KBM-7 (cell line): ENCODE measurements at places on chromosomes 1 and 21.

GRCh38 chr1:37159102-37159501, 124.8 kb upstream of the GRIK3 start:
- no peak for DNase-seq

DNA sequence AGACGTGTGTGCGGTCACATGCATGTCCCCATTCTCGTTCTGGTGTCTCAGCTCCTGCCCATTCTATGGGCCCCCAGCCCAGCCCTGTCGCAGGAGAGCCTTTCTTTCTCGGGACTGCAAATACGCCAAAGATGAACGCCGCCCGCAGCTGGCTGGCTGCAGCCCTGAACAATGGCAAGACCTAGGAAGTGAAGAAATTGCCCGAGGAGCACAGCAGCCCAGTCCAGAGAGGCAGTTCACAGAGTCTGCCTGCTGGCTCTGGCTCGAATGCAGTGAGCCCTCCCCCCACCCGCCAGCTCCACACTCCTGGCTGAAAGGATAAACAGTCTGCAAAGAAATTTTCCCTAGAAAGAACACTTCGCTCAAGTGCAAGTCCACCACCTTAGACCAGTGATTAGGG, 23.3 kb downstream of the PAX7 start:
- no peak for DNase-seq

- DNase-seq: no peak
Measured at GRCh38 chr21:41954654-41955499, 1.1 kb upstream of the C2CD2 start.

DNA sequence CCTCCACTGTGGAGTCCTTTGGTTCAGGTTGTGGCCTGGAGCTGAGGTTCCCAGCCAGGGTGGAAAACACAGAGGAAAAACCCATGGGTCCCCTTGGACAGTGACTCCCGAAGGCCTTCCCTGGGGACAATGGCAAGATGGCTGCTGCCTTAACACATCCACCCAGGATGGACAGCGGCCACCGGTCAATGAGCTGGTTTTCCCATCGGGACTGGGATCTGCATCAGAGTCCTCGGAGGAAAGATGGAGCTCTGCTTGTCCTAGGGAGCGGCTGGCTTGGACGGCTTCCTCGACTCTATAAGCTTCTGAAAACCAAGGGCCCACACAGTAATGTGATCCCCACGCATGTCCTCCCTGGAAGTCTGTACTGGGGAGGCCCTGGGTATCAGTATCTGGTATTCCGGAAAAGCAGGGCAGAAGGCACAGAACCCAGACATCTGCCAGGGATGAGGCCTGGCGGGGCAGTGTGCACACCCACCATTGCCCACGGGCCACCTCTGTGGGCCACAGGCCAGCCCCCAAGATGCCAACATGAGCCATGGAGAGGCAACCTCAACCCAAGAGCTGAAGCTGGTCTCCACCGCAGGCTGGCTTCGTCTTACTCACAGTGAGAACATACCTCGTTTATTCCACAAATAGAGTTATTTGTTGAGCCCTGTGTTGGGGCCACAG, 94.7 kb upstream of the VAMP3 start:
- DNase-seq: no peak

- DNase-seq: no peak
Measured at GRCh38 chr1:229087906-229088305, 183.0 kb upstream of the RAB4A start.

GRCh38 chr1:56098946-56099345, 480.4 kb downstream of the PLPP3 start:
- no peak for DNase-seq

DNA sequence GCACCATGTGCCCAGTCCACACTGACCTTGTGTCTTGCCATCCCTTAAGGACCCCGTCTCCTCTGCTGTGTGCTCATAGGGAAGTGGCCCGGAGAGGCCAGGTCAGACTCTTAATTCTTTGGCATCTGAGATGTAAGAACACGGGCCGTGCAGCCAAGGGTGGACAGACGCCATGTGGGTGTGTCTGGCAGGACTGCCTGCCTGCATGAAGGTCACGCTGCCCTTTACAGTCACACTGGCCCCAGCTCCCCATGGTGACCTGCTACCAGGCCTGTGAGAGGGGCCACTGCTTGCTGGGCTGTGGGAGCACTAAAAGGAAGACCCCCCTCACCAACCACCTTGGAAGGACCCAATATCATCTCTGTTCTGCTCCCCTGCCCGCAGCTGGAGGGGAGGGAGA, 17.7 kb downstream of the DHRS3 start:
- DNase-seq: no peak

GRCh38 chr1:84042461-84042860, 43.5 kb upstream of the TTLL7 start:
- DNase-seq: no peak

DNA sequence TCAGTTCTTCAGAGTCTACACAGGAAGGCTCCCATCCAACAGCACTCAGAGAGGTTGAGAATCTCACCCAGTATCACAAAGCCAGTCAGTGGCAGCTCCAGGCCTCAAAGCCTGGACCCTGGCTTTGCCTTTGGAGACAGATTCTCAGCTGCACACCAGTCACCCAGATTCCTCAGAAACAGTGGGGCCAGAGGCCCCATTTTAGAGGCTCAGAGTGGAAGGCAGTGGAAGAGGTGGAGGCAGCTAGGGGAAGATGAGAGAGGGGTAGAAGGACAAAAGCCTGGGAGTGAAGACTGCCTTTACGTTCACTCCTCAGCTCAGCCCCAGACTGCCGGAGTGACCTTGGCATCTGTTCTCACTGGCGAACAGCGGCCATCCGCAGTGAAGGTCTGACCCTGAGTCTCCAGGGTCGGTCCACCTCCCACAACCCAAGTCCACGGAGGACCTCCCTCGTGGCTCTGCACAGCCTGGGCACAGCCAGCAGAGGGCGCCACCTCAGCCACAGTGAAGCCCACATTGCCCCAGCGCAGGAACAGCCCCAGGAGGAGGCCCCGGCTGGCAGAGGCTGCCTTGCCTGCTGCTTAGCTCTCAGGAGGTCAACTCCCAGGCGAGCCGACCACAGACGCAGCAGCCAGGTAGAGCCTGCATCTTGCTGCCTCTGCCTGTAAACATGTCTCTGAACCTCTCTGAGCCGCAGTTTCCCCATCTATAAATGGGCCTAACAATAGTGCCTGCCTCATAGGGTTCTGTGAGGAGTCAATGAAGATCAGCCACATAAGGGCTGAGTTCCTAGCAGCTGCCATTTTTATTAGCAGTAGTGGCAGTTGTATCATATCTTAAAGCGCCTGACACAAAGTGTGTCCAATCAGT, 5.9 kb upstream of the FNDC5 start:
- DNase-seq: peak; percentile 68

- no peak for DNase-seq
Measured at GRCh38 chr1:107807405-107807804, 157.6 kb downstream of the VAV3 start.
